ENCODE measurements at places on chromosomes 6 and 20.

DNA sequence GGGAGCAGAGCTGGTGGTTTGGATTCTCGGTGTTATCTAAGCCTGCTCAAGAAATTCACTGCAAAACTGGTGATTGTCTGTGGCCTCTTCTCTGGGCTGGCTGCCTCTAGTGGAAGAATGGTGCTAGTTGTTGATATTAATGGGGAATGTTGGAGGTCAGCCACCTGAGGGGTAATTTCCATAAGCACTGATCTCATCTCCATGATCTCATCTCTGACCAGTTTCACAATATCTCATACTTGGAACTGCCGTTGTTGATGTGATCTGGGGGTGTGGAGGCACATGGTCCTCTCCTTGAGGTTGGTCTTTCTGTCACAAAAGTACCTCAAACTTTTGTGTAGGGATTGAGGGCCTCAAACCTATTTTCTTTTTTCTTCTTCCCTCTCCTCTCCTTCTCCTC is 102.6 kb downstream of the CD109 start:
- no peak for DNase-seq

- no peak for DNase-seq
Observed at GRCh38 chr6:26180346-26180745, 93.1 kb downstream of the HFE start.

DNA sequence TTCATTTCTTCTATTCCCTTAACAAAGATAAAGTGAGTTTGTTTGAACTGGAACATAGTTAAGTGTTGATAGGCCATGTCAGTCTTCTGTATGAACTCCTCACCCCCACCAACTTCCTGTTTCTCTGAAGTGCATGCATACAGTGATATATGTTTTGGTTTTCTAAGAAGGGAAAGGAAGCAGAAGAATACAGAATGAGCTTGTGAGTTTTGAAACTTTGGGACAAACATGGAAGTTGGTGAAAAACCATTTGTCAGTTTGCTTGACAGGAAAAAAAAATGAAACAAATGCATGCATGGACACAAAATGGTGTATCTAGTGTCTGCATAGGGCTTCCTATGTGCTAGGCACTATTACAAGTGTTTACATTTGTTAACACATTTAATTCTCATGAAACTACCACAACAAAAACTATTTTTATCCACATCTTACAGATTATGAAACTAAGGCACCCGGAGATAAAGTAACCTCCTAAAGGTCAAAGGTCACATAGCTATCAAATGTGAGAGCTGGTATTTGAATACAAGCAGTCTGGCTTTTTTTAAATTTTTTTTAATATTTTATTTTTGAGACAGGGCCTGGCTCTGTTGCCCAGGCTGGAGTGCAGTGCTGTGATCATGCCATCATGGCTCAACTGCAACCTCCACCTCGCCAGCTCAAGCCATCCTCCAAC is 105.9 kb downstream of the ADGRB3 start:
- DNase-seq = no peak

GRCh38 chr20:58096880-58097423 is 131.5 kb downstream of the ANKRD60 start:
- DNase-seq = no peak

DNA sequence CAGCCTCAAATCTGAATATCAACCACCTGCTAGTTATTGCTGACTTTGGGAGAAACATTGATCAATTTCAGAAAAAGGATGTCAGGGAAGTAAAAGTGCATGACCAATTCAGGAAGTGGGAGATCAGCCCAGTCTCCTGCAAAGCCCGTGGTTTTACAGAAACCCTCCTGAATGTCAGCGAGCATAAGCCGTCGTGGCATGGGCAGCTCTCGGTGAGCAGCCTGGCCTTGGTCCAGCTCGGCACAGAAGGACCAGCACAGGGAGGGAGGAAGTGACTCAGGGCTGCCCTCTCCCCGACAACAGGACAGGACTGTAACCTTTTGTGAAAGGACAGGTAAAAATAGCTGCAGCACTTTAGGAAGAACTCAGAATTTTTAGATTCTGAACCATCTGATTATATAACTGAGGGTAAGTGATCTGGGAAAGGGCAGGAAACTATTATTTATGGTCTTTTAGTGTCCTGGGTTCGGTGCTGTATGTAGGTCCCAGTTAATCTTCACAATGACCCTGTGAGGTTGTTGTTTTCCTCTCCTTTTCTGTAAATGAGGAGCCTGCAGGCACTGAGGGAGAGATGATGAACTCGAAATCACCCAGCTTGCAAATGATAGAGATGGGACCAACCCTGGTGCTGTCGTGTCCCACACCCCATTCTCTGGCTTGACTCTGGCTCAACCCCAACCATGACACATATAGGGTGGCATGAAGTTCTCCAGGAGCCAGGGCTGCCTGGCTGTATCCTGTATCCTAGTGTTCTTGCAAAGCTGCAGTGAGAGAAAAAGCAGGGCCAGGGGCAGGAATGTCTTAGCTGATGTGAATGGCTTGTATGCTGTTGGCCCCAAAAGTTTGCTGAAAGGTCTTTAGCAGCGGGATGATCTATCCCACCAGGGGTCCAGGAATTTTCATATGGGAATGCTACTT is 37.6 kb downstream of the NRN1 start:
- no peak for DNase-seq

- no peak for DNase-seq
Observed at GRCh38 chr6:20709451-20709850, 175.2 kb downstream of the CDKAL1 start.

DNA sequence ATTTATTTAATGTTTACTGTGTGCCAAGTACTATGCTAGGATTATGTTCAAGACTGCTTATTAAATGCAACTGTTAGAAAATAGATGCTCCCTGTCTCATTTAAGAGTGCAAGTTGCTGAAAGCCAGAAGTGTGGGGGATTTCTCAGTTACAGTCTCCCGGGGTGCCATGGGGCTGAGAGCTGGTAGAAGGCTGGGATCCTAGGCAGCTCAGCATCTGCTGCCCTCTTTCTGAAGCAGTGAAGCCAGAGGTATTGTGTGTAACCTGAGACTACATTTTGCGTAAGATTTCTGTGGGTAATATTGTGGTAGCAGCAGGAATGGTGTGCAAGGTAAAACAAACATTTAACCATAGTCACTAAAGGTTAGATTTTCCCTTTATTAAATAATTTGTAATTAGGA is 120.6 kb downstream of the AKAP7 start:
- DNase-seq = no peak

DNA sequence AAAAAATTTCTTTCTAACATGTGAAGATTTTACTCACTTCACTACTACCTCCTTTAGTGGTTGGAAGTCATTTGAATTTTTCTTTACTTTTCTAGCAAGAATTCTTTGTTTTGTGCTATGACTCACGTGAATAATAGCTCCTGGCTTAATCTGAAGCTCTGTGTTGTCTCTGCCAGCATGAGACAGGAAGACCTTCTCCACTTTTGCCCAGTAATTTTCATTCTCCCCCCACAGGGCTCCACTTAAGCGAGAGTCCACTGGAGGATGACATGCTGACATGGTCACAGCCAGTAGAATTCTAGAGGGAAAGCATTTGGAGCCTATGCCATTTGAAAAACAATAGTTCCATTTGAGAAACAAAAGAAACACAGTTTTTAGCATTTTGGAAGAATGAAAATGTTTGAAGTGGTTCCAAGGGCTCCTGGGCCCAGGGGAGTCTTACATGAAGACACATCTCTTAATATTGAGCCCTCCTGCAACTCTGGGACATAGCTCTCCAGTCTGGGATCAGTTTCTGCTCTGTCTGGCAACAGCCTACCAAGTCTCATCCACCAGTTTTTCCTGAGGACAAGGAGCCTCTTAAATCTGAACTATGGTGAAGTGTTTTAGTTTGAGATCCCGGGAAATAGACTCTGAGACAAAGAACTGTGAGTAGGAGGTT is 231.4 kb downstream of the PAX1 start:
- no peak for DNase-seq

DNA sequence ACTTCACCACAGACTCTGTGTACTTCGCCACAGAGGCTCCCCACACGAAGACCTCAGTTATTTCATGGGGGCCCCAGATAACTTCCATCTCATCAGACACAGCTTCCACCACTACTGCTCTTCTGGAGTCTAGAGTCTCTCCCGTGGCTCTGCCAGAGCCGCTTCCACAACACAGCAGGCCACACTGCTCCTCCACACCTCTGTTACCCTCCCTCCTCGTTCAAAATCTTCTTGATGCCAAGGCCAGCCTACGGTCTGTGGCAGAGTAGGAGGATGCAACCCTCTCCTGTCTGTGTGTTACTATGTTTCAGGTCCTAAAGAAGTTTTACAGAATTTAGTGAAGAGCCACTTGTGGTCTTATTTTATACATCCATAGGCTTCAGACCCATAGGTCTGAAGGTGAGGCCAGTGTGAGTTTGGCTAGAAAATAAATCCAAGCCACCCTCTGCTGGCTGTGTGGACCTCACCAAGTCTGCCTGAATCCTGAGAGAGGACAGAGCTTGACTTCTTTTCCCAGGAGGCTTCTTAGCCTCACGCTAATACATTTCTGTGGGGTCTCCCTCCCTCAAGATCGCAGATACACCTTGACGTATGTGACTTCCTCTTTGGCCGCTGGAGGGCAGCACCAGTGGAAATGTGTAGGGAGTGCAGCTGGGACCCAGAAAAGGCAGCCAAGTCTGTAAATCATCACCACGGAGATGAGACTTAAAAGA is 197.7 kb downstream of the FAXC start:
- DNase-seq = no peak

GRCh38 chr20:39876976-39877635 is 811.9 kb downstream of the MAFB start:
- DNase-seq = no peak

DNA sequence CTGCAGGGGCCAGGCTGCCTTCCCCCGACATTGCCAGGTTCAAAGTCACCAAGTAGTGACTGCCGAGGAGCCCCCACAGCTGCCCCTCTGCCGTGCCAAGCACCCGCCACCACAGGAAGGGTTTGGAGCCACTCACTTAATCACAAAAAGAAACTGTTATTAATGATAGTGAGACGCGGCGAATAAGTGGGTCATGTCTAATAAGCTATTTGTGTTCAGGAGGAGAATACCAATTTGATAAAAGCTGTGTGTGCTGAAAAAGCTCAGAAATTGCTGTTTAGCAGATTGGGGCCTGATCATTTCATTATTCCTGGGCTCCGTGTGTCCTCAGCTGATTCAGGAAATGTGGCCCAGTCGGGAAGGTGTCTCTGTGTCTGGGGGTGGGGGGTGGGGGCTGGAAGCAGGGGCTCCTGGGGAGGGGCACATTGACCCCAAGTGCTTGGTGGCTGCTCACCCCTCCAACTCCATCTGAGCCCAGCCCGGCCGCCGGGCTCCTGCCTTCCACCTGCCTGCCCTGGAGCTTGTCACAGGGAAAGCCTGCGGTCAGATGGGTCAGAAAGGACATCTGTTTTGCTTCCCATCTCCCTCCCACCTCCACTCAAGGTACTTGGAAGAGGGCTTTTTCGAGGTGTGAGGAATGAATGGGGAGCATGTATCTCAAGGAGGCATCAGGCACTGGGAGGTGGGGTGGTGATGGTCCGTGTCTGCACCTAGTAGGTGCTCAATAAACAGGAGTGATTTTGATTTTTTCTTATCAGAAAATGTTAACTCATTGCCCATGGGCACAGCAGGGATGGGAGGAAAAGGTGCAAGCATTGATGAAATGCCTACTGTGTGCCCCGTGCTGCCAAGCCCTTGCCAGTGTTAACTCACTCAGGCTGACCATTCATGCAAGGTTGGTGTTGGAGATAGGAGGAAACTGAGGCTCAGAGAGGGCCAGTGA is 3.0 kb downstream of the VSTM2L start:
- DNase-seq = no peak

GRCh38 chr6:19866985-19867627 is 29.9 kb downstream of the ID4 start:
- no peak for DNase-seq

- DNase-seq = no peak
Observed at GRCh38 chr6:166852451-166852975, 103.8 kb downstream of the RNASET2 start.

GRCh38 chr20:22916021-22916842 is 118.9 kb upstream of the SSTR4 start:
- no peak for DNase-seq

DNA sequence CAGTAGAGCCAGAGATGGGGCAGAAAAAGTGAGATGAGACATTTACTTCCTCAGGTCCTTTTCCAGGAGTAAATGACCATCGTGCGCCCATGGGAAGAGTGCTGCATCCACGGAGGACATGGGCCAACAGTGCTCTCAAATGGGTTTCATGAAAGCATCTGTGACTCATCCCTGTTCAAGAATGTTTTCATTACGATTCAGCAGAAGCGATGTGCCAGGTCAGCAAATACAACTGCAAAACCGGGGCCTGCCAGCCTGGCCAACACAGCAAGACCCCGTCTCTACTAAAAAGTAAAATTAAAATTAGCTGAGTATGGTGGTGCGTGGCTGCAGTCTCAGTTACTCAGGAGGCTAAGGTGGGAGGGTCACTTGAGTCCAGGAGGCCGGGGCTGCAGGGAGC is 125.1 kb downstream of the LY86 start:
- no peak for DNase-seq

DNA sequence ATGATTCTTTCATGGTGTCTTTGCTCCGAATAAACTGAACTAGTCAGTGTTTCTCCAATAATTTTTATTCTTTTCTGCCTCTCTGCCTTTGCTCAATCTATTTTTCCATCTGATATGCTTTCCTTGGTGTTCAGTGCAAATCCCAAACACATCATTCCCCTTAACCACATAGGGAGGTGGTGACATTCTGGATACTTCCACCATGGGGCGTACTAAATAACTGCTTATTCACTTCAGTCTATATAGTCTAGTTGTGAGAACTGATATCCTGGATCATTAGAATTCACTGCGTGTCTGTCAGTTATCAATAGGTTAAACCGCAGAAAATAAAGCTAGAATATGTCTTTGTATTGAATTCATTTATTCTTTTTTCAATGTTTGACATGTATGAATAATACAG is 83.1 kb downstream of the KCNQ5 start:
- no peak for DNase-seq

GRCh38 chr6:18444111-18444510 is 57.0 kb downstream of the RNF144B start:
- no peak for DNase-seq

DNA sequence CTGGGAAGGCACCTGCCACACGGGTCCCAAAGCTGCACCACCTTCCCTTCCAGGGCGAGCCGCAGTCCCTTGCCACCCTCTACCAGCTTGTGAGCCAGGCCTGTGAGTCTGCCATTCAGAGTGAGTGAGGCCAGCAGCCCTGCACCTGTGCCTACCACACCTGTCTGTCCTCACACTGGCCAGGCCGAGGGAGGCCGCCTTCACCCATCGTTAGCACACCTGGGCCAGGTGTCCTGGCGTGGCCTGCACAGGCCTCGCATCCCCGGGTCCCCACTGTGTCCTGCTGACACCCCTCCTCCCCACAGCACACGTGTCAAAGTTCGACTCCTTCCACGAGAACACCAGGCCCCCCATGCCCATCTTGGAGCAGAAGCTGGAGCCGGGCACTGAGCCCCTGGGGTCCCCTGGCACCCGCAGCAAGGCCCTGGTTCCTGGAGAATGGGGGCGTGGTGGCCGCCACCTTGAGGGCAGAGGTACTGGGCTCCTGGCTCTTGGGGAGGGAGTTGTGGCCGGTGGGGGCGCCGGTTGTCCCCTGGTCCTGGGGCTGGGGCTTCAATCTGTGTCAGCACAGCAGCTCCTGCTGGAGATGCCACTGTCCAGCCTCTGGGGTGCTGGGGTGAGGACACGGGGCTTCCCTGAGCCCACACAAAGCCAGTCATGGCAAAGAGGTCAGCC is 33.0 kb downstream of the CHRNA4 start:
- DNase-seq = no peak
